Activated CD8-positive, alpha-beta memory T cell treated with anti-CD3 and anti-CD28 coated beads for 48 hours (primary cell): ENCODE measurements at places on chromosomes 2 and 18.

DNA sequence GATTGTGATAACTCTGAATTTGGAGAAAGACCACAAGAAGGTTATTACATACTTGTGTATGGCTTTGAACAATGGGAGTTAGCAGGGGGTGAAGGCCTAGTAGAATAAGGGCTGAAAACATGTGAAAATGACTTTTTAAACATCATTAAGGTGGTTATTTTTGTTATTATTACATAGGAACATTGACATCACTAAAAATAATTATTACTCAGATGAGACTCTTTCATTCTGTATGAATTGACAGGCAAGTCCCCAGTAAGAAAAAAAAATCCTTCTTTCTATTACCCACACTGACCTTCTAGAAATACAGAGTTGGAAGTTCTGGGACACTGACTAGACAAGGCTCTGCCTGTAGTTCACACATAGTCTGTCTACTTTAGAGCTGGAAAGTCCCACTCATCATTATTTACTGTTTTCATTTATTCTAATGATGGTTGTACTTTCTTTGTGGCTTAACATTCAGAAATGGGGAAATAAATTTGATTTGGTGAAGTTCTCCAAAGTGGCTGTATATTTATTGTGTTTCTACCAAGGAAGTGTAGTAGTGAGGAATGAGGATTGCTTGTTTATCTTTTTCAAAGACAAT lies 219.6 kb upstream of the EPAS1 start:
- DNase-seq = no peak

DNA sequence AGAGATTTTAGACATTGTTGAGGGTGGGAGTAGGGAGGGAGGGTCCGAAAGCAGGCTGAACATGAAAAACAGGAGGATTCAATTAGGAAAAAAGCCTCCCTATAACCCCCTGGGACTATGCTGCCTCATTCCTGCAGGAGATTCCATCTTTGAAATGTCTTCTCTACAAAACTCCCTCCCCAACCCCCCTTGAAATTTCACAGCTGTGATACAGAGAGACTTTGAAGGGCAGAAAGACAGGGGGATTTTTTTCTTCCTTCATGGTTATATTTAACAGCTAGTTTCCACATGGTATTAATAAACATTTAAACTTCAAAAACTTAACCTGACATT lies 57.6 kb downstream of the TRIB2 start:
- DNase-seq = no peak

- no peak for DNase-seq
Observed at GRCh38 chr2:213001297-213001910, 150.0 kb downstream of the IKZF2 start.

DNA sequence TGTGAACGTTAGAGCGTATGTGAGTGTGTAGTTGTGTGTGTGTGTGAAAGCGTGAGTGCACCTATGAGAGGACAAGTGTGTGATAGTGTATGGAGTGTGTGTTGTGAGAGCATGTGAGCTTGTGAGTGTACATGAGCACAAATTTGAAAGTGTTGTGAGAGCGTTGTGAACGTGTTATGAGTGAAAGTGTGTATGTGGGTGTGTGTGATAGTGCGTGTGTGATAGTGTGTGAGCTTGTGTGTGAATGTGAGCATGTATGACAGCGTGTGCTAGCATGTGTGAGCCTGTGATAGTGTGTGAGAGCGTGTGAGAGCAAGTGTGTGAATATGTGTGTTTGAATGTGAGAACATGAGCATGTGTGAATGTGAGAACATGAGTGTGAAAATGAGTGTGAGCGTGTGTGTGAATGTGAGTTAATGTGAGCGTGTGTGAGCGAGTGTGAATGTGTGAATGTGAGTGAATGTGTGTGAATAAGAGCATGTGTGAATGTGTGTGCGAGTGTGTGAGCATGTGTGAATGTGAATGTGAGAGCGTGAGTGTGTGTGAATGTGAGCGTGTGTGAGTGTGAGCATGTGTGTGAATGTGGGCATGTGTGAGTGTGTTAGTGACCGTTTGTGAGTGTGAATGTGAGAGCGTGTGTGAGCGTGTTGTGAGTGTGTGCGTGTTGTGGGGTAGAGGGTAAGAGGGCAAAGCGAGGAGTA lies 25.0 kb downstream of the RALB start:
- DNase-seq = no peak

- DNase-seq = peak; percentile 43
Observed at GRCh38 chr2:174682578-174683391, 81.5 kb downstream of the CHRNA1 start.

DNA sequence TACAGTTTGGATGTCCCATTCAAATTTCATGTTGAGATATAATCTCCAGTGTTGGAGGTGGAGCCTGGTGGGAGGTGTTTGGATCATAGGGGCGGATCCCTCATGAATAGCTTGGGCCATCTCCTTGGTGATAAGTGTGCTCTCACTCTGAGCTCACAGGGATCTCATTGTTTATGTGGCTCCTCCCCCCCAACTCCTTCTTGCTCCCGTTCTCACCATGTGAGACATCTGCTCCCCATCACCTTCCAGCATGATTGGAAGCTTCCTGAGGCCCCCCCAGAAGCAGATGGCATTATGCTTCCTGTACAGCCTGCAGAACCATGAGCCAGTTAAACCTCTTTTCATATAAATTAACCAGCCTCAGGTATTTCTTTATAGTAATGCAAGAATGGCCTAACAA lies 3.0 kb upstream of the INPP1 start:
- DNase-seq = no peak

DNA sequence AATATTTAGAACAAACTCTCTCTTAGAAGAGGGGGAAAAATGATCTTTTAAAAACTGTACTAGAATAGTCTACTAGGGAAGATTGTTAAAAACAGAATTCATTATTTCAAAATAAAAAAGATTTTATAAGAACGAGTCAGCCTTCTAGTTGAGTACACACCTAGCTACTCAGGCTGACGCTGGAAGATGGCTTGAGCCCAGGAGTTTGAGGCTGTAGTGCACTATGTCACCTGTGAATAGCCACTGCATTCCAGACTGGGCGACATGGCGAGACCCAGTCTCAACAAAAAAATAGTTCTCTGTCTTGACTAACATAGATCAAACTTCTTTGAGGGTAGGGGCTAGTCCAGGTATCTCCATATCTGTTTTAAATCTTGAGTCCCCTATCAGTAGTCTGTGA lies 33.9 kb downstream of the ERLEC1 start:
- no peak for DNase-seq

DNA sequence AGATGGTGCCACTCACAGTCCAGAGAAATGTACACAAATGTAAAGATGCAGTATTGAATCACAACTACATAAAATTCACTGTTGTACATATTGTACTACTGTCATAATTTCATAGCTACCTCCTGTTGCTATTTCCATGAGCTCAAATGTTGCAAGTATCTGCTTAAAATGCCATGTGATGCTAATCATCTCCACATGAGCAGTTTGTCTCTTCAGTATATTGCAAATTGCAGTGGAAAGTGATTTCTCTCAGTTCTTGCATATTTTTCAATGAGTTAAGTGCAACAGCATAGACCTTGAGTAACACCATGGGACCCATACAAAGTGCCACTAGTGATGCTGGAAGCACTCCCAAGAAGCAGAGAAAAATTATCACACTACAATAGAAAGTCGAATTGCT lies 51.9 kb downstream of the MAIP1 start:
- no peak for DNase-seq

DNA sequence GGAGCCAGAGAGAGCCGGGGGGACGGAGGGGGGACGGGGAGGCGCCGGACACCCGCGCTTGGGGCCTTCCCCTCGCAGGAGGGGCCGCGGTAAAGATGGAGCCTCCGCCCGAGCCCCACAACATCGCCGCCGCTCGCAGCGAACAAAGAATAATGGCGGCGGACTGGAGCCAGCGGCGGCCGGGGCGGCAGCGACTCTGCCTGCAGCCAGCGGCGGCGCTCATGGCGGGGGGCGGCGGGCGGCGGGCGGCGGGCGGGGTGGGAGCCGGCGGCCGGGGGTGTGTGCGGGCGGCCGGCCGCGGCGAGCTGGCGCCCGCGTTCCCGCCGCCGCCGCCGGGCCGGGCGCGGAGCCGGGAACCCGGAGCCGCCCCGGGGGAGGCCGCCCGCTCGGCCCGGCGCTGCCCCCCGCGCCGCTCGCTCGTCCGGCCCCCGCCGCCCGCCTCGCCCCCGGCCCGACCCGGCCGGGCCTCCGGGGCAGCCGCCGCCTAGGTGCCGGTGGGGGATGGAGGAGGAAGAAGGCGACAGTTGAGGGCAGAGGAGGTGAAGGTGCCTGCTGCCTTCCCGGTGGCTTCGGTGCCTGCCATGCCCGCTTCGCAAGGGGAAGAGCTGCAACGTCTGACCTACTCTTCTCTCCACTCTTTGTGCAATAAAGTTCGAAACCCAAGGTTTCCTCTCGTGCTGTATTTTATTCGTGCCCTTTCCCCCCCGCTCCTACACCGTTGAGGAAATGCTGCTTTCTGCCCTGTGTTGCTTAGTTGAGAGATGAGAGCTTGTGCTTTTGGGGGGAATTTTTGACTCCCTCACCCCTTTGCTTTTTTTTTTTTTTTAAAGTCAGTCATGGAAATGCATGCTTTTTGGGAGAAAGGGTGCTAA lies 634 bp downstream of the CREB1 start:
- DNase-seq = peak; percentile 25

GRCh38 chr2:144288438-144288837 lies 231.5 kb downstream of the ZEB2 start:
- no peak for DNase-seq

- DNase-seq = peak; percentile 63
Observed at GRCh38 chr2:196239622-196240587, 68.5 kb upstream of the STK17B start.

- no peak for DNase-seq
Observed at GRCh38 chr18:78767648-78768071, 212.0 kb upstream of the SALL3 start.

- DNase-seq = no peak
Observed at GRCh38 chr2:176056406-176056805, 27.4 kb downstream of the EVX2 start.

- no peak for DNase-seq
Observed at GRCh38 chr2:11236335-11236734, 81.1 kb downstream of the SLC66A3 start.

GRCh38 chr2:133953524-133953923 lies 300.3 kb upstream of the MGAT5 start:
- no peak for DNase-seq

DNA sequence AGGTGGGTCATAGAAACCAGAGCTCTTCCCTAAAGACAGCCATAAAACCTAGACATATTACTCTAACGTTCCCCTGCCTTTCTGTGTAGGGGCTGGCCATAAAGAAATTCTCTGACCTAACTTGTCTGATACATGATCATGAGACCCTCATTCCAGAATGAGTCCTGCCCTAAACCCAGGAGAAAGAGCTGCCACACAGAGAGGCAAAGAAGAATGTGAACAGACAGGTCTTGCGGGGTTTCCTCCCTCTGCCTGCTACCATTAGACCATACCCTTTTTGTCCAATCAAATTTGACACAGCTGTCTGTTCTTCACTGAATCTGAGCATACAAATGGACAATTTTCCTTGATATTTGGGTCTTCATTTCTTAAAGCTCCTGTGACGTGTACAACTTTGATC lies 198.8 kb upstream of the LHCGR start:
- no peak for DNase-seq

GRCh38 chr2:25539136-25539535 lies 134.2 kb downstream of the DTNB start:
- no peak for DNase-seq

DNA sequence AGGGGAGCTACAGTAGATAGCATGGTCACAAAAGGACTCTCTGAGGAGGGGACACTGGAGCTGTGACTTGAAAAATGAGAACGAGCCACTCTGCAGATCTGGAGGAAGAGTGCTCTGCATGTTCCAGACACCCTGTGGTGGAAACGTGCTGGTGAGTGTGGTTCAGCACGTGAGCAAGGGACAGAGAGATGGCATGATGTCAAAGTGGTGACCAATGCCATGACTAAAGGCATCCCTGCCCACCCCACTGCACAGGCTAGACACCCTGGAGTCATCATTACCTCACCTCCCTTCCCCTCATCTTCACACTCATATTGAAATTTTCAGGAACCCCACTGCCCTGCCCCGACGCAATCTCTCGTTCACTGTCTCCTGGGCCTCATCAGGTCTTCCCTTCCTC lies 56.5 kb downstream of the SLC4A5 start:
- no peak for DNase-seq

- DNase-seq = no peak
Observed at GRCh38 chr2:136236019-136236418, 118.1 kb upstream of the CXCR4 start.

- DNase-seq = no peak
Observed at GRCh38 chr2:67459761-67460160, 62.6 kb downstream of the ETAA1 start.

DNA sequence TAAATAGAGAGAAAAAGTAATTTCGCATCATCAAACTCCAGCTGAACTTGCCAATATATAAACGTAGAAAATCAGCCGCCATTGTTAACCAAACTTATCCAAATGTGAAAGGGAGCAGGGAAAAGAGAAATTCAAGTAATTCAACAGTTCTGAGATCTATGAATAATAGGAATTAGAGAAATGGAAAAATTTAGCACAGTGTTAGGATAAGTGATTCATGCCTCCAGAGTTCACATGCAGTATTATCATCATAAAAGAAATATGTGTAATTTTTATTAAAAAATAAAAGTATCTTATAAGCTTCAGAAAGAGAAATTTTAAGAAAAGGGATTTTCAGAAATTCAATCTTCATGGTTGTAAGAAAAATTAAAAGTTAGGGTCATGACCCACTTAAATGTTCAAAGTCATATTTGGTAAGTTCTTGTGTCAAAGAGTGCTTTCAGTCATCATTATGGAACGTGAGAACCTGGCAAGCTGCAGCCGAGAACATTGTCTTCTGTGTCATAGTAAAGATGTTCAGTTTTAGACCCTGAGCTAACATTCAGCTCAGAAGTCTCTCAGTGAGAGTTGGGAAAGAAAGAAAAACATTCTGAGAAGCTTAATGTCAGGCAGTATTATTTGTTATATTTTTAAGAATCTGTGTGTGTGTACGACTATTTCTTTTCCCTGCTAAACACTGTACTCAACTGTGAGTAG lies 414.3 kb upstream of the RGPD4 start:
- DNase-seq = no peak

GRCh38 chr2:102186791-102187495 lies at the start of gene IL1RL2:
Gene IL1RL2, plus strand, starts transcription at chr2:102187023. Its CDS starts 845 bp downstream, at chr2:102187868.
- DNase-seq = no peak

GRCh38 chr2:23904692-23905091 lies 22.2 kb downstream of the ATAD2B start:
- DNase-seq = no peak

GRCh38 chr2:130339885-130340745 lies 2.6 kb upstream of the IMP4 start:
- no peak for DNase-seq

DNA sequence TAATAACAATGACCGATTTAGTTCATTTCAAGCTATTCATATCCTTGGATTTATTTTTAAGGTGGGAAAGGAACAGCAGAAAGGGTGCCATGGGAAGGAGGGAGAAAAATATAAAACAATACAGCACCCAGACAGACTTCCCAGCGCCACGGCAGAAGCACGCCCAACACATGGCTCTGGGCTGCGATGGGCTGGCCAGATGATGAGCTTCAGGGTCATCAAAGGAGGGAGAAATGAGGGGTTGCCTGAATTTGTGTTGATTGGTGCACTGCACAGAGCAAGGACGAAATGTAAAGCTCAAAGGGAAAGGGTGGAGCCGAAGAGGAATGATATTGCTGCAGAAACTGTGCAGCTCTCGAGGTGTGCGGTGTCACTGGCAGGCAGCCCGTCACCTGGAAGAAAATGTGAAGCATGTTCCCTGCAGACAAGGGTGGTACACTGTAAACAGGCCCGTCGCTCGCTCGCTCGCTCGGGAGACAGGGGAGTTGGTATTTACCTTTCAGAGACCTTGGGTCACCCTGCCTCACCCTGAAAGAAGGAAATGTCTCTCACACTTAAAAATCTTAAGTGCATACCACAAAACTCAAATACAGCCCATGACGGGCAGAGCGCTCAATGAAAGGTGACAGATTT lies 195.5 kb upstream of the CTAGE1 start:
- DNase-seq = no peak
